Jurkat, Clone E6-1 (cell line): ENCODE measurements at places on chromosomes 16 and 17.

- DNase-seq = no peak
These were observed 11.4 kb upstream of the CCL1 start for GRCh38 chr17:34374457-34374856.

- DNase-seq = peak; percentile 58
These were observed 4.1 kb upstream of the TNFRSF13B start for GRCh38 chr17:16975744-16976625.

GRCh38 chr16:78212674-78213073 is 113.2 kb downstream of the WWOX start:
- DNase-seq = no peak

- no peak for DNase-seq
These were observed 108.1 kb upstream of the CDC42EP4 start for GRCh38 chr17:73419881-73420280.
